ENCODE measurements at places on chromosomes 1 and 21. TPM values are rescaled to one million over a fixed set of nuclear protein-coding genes. Genes with fewer than 3 reads are reported as not detected.

GRCh38 chr1:46603481-46603857 lies 599 bp downstream of the MKNK1 start:
- DNase-seq, result no peak

DNA sequence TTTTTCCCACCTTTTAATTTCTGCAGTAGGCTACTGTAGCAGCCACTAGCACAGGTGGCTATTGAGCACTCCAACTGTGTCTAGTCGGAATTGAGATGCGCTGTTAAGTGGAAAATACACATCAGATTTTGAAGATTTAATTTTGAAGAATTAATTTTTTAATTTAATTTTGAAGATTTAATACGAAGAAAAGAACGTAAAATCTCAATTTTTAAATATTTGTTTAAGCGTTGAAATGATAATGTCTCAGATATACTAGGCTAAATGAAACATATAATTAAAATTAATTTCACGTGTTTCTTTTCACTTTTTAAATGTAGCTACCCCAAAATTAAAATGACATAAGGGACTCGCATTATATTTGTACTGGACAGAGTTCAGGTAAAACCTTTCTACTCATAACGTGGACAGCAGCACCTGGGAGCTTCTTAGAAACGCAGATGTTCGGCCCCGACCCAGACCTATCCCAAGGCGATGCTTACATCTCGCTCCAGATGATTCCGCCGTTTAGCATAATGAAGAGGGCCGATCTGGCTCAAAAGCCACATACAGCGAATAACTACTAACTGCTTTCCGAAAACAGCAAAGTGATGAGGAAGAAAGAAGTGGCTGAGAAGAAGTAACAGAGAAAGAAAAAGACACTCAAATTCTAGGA lies 717 bp downstream of the CRYZL1 start:
- DNase-seq, result no peak

- DNase-seq, result no peak
Observed at GRCh38 chr1:191963781-191964455, 194.3 kb upstream of the RGS18 start.

GRCh38 chr1:151352021-151352718 lies 5.1 kb upstream of the RFX5 start:
- DNase-seq, result peak; percentile 52

- peak; percentile 67 for DNase-seq
Observed at GRCh38 chr1:156122519-156123355, 8.2 kb downstream of the LMNA start.

GRCh38 chr21:39009587-39010225 lies 173.5 kb downstream of the PSMG1 start:
- DNase-seq, result no peak

DNA sequence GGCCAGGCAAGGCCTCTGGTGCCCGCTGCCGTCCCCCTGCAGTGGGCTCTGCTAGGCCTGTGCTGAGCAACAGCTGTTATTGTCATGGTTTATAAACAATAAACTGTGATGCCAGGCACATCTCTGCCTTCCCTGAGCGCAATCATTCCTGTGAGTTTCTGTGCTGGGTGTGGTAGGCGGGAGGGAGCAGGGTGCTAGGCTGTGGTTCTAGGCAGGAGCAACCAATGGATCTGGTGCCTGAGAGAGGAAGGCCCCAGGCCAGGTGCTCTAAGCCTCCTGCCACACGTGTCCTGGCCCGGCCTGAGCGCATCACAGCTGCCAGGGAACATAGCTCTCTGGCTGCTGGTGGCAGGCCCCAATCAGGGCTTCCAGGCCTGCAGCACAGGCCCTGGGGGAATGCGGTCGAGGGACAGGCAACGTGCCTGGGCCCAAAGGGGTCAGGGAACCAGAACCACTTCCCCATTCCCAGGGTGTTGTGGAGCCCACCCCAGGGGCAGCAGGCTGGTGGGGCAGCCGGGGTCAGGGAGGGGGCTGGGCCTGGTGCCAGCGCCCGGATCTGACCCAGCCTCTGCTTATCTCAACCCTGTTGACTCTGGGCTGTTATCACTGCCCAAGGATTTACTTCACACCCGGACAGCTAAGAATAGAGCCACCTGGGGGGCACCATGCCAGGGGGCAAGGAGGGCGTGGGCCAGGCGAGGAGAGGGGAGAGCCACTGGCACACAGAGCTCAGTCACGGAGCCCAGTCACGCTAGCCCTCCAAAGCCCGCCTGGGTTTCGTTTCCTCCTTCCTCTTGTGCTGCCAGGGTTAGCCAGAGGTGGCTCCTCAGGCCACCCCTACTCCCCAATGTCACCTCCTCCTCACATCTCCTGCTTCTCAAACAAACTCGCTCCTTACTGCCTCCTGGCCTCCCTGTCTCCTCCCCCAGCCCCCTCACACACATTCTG lies 11.5 kb downstream of the TRIM46 start:
- no peak for DNase-seq

GRCh38 chr1:36530791-36531190 lies 48.1 kb upstream of the CSF3R start:
- no peak for DNase-seq

The SPATA17 gene
- 1.1 TPM for total RNA-seq

All from mammary epithelial cell (primary cell).